Posterior vena cava (tissue), 2 donors: ENCODE measurements at places on chromosomes 13 and 19.
A peak's percentile ranks its signal among the peaks of the same experiment; 100 is the strongest.

DNA sequence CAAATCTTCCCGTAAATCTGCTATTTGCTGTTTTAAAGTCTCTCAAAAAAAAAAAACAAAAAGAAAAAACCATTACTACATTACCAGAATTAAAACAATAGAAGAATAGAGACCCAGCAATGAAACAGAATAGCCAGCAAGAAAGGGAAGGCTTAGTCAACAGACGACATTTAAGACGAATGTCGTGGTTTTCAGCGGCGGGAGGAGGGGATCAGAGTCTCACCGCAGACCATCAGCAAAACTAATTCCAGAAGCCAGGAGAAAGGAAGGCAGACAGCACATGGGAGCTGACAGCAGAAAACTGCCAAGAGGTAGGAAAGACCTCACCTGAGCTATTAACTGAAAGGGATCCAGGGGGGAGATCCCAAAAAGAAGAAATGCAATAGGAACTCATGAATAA is 128.9 kb downstream of the RNF17 start:
- DNase-seq = no peak

DNA sequence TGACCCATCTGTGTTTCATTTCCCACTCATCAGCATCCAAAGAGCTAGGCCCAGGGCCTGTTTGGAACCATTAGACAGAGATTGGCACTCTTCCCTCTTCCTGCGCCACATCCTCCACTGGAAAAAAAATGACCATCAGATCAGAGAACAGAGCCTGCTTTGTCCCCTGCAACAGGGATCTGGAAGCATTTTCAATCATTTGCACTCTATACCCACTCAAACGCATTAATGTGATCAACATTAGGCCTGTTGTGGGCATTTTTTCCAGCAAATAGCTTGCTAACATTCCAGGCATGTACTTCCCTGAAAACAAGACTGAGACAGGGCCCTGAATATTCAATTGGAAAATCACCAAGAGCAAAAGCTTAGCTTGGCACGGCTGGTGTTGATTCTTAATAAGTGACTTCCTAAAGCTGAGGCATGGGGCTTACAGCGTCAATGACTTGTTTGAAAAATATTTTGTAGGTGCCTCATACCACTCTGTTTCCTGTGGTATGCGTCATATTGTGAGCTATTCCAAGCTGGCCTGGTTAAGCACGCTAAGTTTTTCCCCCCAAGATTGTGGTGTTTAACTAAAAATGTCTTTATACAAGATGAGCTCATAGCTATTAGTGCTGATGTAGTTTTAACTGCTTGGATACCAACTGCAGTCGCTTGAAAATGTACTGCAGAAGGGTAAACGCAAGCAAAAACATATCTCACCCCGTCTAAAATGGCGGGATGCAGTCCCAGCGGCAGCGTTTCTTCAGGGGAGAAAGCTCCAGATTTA is 404.4 kb downstream of the SPRY2 start:
- no peak for DNase-seq

DNA sequence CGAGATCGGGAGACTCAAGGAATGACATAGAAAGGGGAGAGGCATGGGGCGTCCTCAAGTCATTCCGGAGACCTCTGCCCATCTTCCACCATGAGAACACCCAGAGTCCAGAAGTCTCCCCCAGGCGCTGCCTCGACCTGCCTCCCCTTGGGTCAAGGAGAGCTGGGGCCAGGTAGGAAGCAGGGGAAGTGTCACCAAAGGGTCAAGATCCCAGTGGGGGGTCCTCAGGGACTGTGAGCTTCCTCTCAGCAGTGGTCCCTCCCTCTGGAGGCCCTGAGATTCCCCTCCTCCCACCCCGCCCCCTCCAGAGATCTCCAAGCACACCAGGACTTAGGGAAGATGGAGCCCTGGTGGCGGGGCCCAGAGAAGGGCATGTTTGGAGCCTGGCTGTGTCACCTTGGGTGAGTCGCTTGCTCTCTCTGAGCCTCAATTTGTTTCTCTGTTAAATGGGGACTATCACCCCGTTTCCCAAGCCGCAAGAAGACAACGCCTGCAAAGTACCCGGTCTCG is 919 bp downstream of the DACT3 start:
- DNase-seq = no peak

GRCh38 chr13:27403727-27404385 is 20.6 kb upstream of the GTF3A start:
- DNase-seq = no peak

DNA sequence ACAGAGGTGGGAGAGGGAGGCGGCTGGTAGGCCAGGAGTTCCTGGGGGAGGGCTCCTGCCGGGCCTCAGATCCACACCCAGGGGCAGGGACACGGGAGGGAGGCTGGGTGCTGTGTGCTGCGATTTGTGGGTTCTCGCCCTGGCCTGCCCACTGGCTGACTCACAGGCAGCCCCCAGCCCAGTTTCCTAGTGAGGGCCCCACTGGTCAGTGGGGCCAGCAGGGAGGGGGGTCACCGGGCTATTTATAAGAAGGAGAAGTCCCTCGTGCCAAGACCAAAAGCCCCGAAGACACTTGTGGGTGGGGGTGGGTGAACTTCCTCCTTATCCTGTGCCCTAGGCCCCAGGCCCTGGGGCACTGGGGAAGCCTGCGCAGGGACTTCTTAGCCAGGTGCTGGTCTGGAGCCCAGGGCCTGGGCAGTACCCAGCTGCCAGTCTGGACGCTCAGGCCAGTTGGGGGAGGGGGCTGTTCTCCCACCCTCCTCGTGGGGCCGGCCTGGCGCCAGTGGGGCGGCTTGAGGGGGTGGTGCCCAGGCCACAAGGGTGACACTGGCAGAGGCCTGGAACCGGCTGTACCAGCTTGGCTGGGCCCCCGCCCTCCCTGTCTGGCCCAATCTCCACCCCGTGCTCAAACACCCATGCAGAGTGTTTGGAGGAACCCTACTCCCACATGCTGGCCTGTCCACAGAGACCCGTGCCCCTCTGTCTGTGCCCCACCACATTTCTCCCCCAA is 5.0 kb upstream of the JUNB start:
- peak; percentile 91 for DNase-seq

DNA sequence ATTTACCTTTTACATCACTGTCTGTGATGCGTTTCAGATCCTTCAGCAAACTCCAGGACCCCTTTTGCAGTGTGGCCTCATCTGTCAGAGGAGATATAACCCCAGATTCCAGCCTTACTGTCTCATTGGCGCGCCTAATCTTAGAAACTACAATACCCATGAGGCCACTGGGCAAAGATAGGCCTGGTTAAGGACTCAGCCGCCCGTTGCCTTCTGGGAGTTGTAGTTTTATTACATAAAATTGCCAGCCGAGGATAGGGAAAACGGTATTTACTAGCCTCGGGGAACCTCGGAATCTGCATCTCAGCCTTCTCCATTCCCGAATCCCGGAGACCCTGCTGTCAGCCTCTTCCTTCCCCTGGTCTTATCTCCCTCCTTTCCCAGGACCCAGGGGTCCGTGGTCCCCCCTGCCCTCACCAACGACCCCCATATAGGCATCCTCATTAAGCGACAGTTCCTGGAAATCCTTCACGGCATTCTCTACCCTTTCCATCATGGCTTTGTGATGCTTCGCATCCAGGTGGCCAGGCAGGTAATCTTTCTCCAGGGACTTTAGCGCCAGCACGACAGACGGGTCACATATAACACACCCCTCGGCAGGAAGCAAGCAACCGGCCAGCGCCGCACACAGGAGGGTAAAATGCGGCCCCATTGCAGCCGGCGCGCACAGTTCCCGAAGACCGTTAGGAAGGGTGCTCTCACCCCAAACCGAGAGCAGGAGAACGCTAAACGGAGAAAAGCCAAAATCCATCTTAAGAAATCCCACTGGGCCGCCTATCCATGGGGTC is 1.3 kb downstream of the IZUMO1 start:
- DNase-seq = no peak

GRCh38 chr13:74681891-74682290 is 547.7 kb upstream of the KLF12 start:
- no peak for DNase-seq

- no peak for DNase-seq
Observed at GRCh38 chr19:58586133-58586765, 13.1 kb upstream of the MZF1 start.

GRCh38 chr13:28204690-28205443 is 66.5 kb downstream of the PAN3 start:
- no peak for DNase-seq

DNA sequence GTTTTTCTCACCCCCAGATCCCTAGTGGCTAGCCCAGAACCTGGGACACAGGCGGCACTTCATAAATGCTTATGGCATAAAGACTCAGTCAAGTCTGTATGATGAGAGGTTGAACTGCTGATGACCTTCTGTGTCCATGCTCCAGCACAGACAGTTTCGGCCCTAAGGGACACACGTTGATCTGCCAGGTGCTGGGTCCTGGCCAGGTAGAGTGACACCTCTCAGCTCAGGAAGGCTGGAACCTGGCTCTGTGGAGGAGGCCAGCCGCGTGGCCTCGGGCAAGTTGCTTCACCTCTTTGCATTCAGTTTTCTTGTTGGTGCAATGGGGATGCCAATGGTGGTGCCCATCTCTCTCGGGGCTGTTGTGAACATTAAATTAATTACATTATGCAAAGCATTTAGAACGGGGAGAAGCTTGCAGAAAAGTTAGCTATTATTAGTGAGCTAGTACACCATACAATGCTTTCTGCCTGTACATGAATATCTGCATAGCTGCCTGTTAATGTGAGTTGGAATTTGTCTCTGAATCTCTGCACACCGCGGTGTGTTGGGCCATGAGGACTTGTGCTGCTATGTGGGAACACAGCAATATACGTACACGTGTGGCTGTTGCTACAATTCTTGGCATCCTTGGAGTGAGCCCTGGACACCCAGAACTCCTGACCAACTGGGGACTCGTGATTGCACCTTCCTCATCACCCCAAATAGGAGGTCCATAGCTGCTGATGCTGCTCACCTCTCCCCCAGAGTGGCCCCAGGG is 8.4 kb downstream of the GADD45B start:
- DNase-seq = no peak

- no peak for DNase-seq
Observed at GRCh38 chr19:38569368-38569983, 48.3 kb downstream of the MAP4K1 start.

DNA sequence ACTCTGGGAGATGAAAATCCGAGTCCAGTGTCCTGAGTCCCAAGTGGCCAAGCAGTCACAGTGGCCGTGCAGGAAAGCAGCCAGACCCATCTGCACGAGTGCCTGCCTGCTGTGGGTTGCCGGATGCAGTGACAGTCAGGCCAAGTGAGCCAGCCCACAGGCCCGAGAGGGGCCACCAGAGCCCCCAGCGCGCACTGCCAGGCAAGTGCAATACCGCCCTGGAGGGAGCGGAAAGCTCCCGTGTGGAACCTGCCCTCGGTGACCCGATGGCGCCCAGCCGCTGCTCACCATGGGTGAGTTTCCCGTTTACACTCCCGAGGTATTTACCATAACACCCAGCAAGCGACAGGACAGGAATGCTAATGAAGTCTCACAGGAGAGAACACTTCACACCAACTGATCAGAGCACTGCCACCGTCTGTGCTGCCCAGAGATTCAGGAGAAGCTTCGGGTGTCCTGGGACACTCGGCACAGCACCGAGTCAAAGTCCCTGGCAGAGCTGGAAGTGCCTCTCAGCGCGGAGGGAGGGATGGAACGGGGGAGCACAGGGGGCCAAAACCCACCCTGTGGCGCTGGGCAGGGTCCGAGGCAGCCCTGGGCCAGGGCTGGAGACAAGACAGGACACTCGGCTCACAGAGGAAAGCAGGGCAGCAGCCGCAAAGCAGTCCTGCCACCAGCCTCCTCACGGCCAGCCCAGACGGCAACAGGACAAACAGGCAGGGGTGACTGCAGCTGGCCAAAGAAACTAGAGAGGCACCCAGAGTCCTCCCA is 21.3 kb upstream of the TINCR start:
- peak; percentile 78 for DNase-seq

GRCh38 chr19:41195675-41196497 is 2.9 kb downstream of the CYP2S1 start:
- DNase-seq = no peak

DNA sequence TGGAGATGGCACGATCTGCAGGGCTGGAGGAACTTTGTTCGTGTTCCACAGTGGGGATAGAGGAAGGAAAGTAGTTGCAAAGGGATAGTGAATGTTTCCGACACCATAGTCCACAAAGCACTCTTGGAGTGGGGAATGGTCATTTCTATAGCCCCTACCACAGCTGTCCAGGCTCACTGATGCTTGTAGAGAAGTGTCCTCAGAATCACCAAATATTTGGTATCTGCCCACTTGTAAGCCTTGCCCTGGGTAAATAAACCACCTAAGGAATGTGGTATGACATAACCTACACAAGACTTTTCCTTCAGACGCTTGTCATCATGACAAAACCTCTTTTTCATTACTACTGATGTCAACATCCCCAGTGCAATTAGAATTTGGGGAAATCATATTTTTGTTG is 686.5 kb upstream of the ARGLU1 start:
- no peak for DNase-seq
